ENCODE measurements at places on chromosomes 5 and 9.

GRCh38 chr5:83026516-83026915 is 50.7 kb downstream of the TMEM167A start:
- no peak for DNase-seq

DNA sequence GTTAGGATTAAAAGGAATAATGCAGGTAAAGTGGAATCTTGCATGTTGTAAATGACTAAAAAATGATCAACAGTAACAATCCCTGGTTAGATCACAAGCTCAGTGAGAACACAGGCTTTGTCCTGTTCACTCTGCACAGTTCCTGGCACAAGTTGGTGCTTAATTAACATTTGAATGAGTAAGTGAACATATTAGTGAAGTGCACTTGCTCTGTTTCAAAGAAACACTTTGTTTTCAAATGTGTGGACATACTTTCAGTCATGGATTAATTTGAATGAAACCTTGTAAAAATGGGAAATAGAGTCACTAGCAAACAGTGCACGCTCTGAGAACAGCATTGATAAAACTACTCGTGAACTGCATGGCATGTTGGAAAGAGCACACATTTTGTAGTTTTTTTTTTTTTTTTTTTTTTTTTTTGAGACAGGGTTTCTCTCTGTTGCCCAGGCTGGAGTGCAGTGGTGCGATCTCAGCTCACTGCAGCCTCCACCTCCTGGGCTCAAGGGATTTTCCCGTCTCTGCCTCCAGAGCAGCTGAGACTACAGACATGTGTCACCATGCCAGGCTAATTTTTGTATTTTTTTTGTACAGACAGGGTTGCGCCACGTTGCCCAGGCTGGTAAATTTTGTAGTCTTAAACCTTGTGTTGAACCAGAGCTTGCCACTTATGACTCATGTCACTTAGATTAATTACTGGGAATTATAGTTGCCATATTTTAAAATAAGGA is 159.9 kb downstream of the LURAP1L start:
- no peak for DNase-seq

DNA sequence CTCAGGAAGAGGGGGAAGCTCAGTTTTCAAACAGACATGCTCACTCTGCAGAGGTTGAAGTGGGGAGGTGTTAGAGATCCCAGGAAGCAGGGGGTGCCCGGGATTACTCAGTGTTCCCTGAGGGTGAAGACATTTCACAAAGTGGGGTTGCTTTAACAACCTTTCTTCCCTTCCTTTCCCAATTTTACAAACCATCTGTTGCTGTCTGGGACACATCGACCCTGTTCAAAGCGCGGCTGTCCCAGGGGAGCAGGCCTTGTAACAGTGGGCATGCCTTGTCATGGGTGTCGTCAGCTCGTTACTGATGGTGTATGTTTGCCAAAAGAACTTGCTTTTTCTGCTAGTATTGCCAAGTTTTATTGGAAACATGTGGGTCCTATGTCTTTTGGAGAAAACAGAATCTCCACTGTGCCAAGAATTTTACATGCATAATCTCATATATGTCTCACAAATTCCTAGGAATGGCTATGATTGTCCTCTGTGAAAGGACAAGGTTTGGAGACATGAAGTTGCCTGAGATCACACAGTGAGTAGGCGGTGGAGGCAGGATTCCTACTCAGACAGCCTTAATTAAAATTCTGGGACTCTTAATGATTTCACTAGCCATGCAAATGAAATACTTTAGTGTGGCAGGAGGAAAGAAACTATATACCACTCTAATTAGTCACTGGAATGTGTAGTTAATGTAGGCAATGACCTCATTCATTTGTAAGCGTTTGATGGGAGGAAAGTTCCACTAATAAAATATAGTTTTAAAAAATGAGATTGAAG is 198.9 kb downstream of the NXNL2 start:
- no peak for DNase-seq

DNA sequence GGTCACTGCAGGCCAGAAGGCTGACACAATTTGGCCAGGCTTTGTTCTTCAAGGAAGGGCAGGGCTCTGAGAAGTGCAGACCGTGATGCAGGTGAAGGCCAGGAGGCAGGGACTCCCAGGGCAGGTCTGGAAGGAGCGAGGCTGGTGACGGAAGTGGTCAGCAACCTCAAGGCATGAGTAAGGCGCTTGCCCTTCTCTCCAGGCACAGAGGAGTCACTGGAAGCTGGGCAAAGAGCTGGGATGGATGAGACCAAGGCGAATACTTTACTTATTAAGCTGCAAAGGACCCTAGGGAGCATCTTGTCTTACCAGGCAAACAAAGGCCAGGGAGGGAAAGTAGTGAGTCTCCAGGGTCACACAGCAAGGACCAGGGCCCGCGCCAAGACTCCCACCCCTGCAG is 18.6 kb downstream of the IRF1 start:
- no peak for DNase-seq

DNA sequence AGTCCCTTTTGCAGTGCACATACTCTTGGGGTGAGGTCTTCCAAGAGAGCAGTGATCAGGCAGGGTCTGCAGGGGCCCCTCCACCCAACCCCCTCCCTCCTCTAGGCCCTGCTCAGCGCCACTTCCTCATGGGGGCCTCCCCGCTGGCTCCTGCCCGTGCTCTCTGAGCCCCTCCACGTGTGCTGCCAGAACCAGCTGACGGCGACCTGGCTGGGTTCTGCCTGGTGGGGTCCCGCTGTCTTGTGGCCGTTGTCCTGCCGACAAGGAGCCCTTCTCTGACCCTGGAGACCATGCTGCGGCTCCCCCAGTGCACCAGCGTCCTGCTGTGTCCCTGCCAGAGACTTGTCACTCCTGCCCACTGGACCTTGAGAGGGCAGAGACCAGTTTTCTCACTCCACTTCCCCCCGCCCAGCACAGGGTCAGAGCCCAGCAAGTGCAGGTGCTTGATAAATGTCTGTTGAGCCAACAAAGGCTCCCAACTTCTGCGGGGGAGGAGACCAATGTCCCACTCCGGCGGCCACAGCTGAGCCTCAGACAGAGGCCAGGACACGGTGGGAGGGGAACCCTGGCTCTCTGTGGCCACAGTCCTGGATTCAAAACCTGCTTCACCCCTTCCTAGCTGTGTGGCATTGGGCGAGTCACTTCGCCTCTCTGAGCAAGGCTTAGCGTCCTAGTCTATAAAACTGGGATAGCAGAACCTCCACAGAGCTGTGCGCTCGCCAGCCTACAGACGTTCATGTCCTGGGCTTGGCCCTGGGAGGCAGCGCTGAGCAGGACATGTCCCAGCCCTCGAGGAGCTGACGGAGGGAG is 24.8 kb downstream of the SARDH start:
- DNase-seq: no peak

- DNase-seq: no peak
These were observed 11.7 kb downstream of the C5 start for GRCh38 chr9:121038362-121038761.

GRCh38 chr5:125528881-125529280 is 782.4 kb upstream of the ZNF608 start:
- DNase-seq: no peak

DNA sequence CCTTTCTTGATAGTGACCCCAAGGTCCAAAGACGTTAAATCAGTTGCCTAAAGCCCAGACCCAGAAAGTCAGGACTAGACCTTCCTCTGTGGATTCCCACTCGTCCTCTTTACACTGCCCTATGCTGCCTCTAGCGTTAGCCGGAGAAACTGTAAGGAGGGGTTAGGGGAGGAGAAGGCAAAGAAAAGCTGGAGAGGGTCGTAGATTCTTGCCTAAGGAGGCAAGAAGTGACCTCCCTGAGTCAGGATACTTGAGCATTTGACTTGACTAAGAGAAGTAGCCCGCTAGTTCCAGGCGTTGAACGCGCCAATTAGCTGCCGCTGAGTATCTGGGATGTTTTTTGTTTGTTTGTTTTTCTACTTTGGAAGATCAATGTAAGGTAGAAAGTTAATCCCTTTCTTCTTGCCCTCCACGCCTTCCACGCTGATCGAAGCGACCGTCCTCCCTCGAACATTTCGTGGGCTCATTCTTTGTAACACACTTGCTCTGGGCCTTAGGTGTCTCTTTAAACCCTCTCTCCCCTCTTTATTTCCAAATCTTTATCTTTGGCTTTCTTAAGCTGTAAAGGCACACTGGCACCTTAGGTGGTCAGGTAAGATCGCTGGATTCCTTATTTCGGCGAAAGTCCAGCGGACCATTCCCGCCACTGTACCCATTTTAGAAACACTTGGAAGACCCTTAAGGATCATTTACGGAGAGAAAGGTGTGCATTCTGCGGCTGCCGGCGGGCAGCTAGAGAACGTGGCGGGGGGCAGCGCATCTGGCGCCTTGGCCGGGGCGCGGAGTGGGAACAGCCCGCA is 5.1 kb upstream of the RGMB start:
- peak; percentile 31 for DNase-seq

DNA sequence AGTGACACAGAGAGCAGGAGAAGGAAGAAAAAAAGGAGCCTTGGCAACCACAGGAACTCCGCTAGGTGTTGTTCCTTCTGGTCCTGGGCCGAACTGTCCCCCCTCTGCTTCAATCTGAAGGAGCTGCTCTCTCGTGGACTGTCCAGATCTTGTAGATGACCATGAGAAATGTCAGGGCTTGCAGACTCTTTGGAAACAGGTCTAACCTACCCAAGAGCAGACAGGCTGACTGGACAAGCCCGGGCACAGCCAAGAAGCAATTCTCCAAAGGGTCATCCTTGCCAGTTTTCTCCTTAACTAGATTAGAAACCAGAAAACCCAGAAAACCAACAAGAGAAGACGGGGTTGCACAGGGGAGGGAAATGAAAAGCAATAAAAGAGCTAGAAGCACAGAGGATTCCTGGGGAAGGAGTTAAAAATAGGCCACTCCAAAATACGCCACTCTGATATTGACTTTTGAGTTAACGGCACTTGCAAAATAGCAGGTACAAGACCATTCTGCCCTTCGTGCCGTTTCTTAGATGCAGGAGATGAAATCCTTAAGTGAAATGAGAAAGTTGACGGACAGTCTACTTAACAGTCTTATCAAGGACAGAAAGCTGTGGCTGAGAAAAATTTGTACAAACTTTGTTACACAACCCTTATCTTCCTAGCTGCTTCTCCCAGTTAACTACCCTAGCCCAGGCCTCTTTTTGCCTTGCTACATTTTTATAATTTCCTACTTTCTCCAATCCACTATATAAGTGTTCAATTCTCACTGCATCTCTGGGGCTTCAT is 5.8 kb downstream of the GCNT4 start:
- no peak for DNase-seq

GRCh38 chr5:80866371-80866770 is 93.8 kb upstream of the RASGRF2 start:
- no peak for DNase-seq

Data from activated CD8-positive, alpha-beta memory T cell treated with anti-CD3 and anti-CD28 coated beads, Interleukin-2, amount 50 U/mL, for 4 hours (primary cell).